CD14-positive monocyte (primary cell): ENCODE measurements at places on chromosomes 3 and 15. TPM values are rescaled to one million over a fixed set of nuclear protein-coding genes. Genes with fewer than 3 reads are reported as not detected.

DNA sequence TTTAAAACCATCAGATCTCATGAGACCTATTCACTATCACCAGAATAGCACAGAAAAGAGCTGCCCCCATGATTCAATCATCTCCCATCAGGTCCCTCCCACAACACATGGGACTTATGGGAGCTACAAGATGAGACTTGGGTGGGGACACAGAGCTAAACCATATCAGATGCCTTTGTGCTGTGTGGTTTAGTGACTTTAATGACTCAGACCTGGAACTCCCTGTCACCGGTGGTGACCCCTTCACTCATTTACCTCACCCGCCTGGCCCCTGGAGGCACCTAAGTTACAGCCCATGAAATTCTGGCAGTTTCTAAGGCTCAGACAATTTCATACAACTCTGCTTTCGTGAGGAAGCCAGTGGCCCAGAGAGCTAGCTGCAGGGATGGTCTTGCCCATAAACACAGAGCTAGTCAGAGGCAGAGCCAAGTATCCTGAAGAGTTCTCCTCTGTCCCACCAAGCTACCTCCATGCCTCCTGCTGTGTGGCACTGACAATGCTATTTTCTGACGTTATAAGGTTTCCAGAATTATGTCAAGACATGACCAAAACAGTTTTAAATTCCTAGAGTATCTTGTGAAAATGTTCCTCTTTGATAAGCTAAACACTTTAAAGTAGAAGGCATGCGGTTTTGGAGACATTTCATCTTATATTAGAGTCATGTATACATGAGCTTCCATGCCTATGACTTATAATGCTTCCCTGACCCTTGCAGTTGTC is 231.1 kb upstream of the IL12A start:
- DNase-seq, result no peak

DNA sequence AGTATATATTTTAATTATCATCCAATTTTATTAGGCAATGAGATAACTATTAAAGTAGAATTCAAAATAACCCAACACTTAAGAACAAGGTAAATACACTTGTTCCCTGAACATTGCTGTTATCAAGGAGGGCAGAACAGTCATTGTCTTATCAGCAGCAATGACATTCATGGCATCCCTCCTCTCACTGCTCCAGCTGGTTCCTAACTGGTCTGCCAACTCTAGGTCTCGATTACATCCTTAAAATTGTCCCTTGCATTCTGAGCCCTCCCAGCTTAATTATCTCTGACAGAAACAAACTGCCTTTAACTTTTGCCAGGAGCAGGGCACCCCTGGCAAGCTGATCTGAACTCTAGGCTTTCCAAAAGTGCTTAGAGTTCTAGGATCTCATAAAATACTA is 14.0 kb upstream of the DYNC1LI1 start:
- DNase-seq, result no peak

DNA sequence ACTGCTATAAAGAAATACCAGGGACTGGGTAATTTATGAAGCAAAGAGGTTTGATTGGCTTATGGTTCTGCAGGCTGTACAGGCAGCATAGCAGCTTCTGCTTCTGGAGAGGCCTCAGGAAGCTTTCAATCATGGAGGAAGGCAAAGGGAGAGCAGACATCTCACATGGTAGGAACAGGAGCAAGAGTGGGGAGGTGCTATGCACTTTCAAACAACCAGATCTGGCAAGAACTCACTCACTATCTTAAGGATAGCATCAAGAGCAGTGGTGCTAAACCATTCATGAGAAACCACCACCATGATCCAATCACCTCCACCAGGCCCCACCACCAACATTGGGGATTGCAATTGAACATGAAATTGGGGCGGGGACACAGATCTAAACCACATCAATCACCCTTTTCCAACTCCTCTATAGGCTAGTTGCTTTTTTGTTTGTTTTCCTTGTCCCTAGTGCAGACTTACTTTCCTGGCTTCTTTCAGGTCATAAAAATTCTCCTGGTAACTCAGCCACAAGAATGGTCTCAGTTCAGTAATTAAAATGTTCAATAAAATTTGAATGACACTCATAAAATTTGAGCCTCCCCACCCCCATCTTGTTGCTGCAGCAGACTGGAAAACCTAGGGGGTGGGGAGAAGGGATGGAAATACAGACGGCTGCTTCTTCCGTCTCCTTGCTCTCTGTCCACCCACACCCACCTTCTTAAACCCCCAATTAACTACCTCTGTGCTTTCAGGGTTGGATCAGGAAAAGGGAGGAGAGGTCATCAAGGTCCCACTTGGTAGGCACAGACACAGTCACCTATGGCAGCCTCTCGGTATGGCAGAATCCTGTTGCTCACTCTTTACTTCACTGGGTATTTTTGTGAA is 16.3 kb upstream of the TIPARP start:
- no peak for DNase-seq

- DNase-seq, result no peak
These were observed 38.8 kb downstream of the CPA3 start for GRCh38 chr3:148903941-148904340.

GRCh38 chr3:112561484-112561733 is 353 bp downstream of the ATG3 start:
- DNase-seq, result no peak

DNA sequence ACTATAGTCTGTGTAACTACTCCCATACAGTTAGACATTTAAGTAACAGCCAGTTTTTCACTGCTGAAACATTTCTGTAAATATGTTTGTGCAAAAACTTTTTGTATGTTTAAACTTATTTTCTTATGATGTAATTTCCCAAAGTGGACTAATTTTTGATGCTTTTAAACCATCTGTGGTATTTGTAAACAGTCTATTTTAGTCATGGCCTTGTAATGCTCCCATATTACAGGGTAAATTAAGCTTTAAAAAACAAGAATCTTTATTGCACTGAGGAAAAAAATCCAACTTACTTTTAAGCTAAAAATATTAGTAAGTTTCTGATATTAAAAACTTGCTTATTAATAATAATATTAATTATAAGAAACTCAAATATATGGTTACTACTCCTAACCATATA is 13.5 kb downstream of the CCDC14 start:
- DNase-seq, result no peak

- DNase-seq, result no peak
These were observed 61.2 kb downstream of the RFTN1 start for GRCh38 chr3:16452261-16452660.

GRCh38 chr3:182234881-182235280 is 523.2 kb downstream of the SOX2 start:
- DNase-seq, result no peak

DNA sequence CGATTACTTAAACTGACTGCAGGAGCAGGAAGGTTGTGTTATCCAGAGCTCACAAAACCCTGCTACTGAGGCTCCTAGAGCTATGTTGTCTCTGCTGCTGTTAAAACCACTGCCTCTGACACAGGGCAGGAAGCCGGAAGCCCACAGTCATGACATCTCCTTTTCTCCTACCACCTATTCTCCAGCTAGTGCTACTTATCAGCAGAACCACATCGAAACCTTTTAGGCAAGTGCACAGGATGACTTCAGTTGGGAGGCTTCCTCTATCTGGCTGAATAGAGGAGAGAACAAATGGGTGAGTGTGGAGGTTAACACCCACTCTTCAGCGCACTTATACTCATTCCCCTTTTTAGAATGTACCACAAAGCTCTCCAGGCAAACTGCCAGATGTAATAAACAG is 638.0 kb downstream of the OTOL1 start:
- no peak for DNase-seq

- DNase-seq, result no peak
These were observed 185.5 kb downstream of the GAP43 start for GRCh38 chr3:115808816-115809215.

GRCh38 chr15:75823860-75824613 is 19.2 kb upstream of the UBE2Q2 start:
- no peak for DNase-seq

GRCh38 chr15:36961956-36962355 is 138.4 kb downstream of the MEIS2 start:
- DNase-seq, result no peak

DNA sequence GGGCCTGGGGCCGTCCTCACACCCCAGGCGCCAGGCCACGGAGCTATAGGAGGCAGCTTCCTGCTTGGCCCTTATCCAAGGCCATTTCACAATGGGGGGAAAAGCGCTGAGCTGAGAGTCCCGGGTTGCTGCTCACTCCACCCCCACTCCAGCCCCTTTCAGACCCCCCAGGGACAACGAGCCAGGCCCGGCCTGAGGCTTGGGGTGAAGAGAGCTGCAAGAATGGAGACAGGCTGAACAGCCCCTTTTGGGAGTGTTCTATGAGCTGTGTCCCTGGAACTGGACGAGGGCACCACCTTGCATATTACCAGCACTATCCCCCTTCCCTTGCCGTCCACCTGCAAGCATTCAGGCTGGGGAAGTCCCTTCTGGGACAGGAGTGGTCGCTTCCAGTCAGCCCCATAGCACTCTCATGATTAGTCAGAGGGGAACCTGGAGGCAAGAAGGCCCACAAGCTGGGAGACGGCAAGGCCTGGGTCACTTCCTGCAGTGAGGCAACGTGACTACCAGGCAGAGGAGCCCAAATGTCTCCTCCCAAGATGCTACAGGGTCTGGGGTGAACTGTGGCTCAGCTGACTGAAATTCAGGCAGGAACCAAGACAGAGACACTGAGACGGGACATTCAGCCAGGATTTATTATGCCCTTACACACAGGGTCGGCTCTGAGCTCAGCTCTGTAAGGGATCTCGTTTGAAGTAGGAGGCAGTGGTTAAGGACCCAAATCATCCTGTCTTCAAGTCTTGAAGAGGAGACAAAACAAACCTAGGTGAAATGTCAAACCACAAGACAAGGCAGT is 8.6 kb upstream of the SRP14 start:
- DNase-seq, result peak; percentile 98

GRCh38 chr3:88220126-88220525 is 70.4 kb downstream of the C3orf38 start:
- DNase-seq, result no peak

- DNase-seq, result no peak
These were observed 217.0 kb downstream of the ZNF621 start for GRCh38 chr3:40741729-40742128.

GRCh38 chr15:51092480-51093040 is 2.1 kb downstream of the TNFAIP8L3 start:
- no peak for DNase-seq

DNA sequence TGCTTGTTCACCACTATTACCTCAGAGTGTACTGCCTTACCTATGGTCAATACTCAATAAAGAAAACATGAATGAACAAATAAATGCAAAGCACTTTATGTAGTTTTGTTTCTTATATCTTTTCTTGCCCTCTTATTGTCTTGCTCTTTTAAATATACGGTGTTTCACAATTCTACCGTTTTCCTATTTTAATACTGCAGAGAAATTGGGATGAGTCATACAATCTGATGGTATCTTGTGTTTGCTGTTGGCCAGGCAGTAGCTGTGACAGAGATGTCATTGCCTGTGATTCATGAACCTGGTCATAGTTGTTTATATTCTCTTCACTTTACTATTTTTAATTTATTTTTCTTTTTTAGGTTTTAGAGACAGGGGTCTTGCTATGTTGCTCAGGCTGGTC is 48.3 kb downstream of the SERP1 start:
- peak; percentile 39 for DNase-seq

DNA sequence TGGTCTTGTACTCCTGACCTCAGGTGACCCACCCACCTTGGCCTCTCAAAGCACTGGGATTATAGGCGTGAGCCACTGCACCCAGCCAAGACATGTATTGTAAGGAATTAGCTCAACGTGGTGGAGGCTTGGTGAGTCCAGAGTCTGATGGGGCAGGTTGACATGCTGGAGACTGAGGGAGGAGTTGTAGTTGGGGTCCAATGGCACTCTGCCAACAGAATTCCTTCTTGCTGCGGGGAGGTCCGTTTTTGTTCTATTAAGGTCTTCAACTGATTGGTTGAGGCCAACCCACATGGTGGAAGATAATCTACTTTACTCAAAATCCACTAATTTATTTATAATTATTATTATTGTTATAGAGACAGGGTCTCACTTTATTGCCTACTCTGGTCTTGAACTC is 30.1 kb downstream of the PLA2G4D start:
- no peak for DNase-seq

WWTR1 gene
- not detected for polyA plus RNA-seq

GP5 gene
- polyA plus RNA-seq, result 0.12 TPM

DUOXA2 gene
- not detected for polyA plus RNA-seq
